Fibroblast of upper back skin (primary cell): ENCODE measurements at places on chromosomes 5 and 9.
A peak's percentile ranks its signal among the peaks of the same experiment; 100 is the strongest.

DNA sequence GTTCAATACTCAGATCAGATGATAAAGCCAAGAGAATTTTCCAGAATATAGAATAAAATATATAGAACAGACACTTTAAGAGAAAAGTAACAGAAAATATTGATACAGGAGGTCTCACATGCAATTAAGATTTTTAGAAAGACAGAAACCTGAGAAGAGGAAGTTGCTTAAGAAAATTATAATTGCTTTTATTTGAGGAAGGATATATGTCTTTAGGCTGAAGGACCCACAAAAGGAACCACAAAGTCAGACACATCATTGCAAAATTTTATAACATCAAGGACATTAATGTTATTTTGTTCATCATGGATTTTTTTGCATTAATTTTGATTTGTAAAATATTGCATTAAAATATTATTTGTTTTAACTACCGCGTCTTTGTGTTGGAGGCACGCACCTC is 141.5 kb downstream of the FSTL4 start:
- no peak for DNase-seq

DNA sequence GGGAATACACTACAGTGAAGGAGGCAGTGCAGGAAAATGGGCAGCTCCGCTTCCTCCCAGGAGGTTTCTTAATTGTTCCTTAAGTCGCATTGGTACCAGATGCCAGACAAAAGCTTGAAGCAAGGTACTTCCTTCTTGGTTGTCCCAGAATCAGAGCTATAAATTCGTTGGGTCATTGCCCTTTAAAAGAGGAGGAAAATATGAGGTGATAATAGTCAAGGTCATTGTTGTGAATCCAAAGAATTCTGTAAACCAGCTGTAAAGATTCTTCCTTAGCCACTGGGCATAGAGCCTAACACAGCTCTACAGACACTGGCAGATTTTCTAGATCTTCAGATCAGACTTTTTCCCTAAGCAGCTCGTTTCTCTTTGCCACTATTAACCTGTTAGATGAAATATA is 444.1 kb upstream of the TLE4 start:
- peak; percentile 37 for DNase-seq

- peak; percentile 75 for DNase-seq
Measured at GRCh38 chr5:14171621-14172020, 28.5 kb downstream of the TRIO start.

GRCh38 chr9:98280162-98280561 is 24.7 kb upstream of the TBC1D2 start:
- no peak for DNase-seq

GRCh38 chr5:118022062-118022461 is 966.3 kb downstream of the DTWD2 start:
- no peak for DNase-seq

DNA sequence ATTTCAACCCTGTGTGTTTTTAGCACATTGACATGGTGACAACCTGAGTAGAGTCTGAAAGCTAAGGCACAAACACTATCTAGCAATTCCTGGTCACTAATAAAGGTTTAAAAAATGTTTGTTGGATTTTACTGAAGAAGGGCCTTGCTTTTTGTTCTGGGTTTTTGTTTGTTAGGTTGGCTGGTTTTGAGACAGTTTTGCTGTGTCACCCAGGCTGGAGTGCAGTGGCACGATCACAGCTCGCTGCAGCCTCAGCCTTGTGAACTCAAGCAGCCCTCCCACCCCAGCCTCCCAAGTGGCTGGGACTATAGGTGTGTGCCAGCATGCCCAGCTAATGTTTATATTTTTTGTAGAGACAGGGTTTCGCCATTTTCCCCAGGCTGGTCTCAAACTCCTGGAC is 39.0 kb downstream of the PRKACG start:
- no peak for DNase-seq

DNA sequence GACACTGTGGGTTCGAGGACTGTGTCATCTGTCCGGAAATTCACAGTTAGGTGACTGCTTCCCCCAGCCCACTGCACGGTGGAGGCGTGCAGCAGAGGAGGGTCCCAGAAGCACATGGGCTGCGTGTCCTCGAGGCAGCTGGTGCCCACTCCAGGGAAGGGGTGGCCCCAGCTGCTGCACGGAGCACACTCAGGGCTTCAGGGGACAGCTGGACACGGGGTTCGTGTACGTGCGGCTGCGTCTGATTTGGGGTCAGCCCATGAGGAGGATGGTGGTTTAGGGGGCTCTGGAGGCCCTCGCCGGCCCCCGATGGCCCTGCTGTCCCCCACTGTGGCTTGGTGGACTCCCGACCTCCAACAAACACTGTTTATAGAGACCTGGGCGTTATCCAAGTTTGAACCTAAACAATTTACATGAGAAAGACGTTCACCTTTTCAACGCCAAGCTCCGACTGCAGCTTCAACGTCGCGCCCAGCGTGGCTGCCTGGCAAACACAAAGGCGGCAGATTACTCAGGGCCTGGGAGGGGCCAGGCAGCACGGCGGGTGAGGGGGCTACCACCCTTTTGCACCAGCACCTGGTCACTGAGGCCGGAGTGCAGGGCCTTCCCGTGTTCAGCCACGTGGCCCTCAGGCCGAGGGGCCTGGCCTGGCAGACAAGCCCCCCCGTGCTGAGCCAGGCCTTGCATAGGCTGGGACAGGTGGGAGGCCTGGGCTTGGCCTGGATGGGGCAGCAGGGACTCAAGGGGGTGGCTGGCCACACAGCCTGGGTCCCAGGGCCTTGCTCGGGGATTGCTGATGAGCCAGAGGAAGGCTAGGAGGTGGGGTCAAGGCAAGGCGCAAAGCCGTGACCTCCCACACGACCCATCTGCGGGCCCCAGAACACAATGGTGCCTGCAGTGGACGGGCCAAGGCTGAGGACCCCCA is 55.2 kb downstream of the EXD3 start:
- DNase-seq = no peak

- no peak for DNase-seq
Measured at GRCh38 chr9:35695943-35696401, 6.2 kb upstream of the TPM2 start.

- DNase-seq = no peak
Measured at GRCh38 chr9:79542735-79543620, 28.8 kb upstream of the TLE4 start.

GRCh38 chr9:136723362-136723976 is 11.1 kb downstream of the DIPK1B start:
- DNase-seq = no peak

DNA sequence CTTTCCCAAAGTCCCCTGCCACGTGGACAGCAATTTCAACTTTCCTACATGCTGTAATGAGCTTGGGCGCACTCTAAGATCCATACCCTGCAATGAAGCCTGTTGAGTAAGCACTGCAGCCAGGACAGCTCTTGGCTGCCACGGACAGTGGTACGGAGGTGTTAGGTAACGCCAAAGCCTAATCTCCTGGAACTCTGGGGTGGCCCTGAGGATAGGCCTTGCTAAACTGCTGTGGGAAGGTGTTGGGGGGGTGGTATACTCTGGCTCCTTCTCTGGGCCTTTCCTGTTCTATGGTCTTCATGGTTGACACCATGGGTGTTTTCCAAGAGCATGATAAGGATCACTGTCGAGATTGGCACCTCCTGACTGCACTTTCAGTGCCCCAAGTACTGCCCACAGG is 66.4 kb upstream of the PITX1 start:
- DNase-seq = no peak

DNA sequence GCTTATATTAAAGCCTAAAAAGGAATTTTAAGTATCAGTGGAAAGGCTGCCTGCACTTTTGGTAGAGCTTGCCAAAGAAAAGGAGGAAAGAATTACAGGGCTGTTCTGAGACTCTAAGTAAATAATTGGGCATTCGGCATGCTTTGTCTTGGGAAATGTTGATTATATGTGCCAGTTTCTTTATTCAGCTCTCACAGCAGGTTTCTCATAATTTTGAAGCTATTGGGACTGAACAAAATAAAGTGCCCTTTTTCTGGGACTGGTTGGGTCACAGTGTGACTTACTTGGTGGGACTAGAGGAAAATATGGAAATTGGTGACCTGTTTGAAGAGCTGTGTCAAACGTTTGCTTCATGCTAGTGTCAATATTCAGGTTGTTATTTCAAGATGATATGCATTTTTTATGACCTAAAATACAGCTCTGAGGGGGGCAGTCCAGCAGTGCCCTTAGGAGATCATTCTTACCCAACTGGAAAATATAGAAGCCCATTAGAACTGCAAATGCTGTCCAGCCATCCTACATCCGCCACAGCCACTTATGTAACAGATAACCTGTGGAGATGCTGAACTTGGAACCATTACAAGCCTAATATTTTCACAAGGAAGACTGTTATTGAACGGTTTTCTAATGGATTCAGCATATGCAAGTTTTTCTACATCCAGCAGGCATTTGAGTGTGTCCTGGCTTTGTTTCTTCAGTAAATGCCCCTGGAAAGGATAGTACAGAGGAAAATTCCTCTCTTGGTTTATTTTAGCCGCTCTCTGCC is 122.4 kb downstream of the SNCAIP start:
- DNase-seq = no peak

- peak; percentile 92 for DNase-seq
Measured at GRCh38 chr9:114238891-114239875, 83.7 kb upstream of the ORM1 start.

- DNase-seq = no peak
Measured at GRCh38 chr5:108102463-108102862, 279.4 kb downstream of the FBXL17 start.

DNA sequence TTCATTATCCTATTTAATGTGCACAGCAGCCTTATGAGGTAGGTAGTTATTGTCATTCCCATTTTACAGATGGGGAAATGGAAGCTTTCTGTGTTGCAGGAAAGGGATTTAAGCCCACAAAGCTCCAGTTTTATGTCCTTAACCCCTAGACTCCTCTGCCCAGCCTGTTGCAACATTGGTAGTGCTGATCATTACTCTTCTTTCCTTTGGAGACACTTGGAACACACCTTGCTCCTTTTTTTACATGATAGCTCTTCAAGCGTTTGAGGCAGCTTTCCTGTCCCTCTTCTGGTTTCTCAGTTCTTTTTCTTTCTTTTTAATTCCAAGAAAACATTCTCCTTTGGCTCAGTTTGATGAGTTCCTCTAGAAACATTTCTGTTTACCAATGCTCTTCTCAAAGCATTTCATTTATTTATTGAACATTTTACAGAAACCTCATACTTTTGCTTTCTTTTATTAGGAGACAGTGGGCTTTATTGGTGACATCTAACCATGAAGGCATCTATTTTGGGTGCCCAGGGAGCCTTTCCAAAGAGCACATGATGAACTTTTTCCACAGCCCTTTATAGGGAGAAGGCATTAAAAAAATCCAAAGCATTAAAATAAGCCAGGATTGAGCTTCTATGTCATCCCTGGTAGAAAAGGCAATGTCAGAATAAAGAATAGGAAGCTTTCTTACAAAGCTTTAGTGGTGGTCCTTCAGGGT is 218.0 kb downstream of the TMEM38B start:
- DNase-seq = no peak

DNA sequence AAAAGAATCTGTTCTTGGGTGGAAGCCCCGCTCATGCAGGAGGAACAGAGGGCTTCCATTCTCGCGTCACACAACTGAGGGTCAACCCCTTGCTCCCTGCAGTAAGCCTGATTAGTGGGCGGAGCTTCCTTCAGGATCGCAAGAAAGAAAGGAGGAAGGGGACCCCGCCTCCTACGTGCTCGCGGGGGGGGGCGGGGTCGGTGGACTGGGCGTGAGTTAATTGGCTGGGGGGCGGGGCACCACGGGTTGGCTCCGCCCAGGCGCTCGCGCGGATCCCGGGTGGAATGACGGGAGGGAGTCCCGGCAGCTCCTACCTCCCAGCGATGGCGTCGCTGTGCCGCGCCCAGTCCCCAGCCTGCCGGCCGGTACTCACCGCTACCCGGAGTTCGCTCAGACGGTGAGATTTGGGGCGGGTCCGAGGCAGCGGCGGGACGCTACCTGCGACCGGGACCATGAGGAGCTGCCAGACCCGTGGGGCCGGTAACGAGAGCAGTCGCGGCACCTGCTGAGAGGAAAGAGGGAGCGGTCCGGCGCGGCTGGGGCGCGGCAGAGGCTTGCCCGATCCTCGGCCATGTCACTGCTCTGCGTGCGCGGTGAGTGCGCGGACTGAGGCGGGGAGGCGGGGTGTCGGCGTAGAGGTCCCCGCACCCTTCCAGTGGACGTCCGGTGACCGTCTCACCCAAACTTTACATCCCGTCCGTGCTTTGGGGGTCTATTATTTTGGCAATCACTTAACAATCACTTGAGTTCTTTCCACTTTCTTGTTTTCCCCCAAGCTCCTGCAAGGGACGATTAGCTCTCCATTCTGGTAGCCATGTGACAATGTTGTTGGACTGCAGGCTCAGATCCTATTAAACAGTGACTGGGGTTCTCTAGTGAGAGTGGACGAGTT is at the start of gene UNC13B:
TSS of gene UNC13B (plus strand) at position 297 of the 892 bp plus-strand sequence. CDS start at position 572, 275 bp downstream.
- peak; percentile 95 for DNase-seq

GRCh38 chr5:43037636-43038495 is 2.3 kb downstream of the ANXA2R start:
- DNase-seq = peak; percentile 84

DNA sequence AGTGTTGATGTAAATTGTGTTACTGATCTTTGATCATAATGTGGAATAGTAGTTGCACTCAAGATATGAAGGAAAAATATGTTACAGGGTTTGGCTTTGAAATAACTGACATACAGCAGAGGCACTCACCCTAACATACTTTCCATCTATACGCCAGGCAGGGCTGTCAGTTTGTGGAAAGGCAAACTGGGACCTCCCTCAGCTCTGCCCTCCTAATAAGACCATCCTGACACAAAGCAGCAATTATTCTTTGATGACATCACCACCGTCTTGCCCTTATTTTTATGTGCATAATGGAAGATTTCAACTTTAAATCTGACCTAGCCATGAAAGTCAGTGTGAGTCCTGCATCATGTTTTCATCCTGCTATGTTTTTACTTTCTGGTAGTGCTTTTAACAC is 42.9 kb downstream of the ITGA1 start:
- no peak for DNase-seq

GRCh38 chr9:86230858-86231257 is 28.6 kb downstream of the C9orf153 start:
- no peak for DNase-seq

GRCh38 chr9:83432877-83433550 is 105.2 kb downstream of the FRMD3 start:
- DNase-seq = no peak

DNA sequence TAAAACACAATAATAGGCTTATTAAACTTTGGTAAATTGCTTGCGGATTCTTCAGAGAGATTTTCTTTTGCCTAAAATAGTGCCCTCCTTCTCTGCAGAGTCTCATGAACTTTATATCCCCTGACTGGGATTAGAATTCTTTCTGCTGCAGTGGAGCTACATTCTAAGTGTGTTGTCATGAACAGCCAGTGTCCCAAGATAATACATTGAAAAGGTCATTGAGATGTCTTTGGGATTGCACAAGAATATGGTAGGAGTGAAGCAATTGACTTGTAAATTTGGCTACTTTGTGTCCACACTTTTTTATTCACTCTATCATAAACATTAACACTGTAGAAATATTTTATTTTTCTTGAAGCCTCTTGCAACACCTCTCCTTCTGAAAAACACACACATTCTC is 604.5 kb downstream of the GABRG2 start:
- DNase-seq = no peak

- DNase-seq = peak; percentile 15
Measured at GRCh38 chr5:24208686-24209106, 436.1 kb downstream of the CDH10 start.
